ENCODE measurements at places on chromosomes 12 and 14.

DNA sequence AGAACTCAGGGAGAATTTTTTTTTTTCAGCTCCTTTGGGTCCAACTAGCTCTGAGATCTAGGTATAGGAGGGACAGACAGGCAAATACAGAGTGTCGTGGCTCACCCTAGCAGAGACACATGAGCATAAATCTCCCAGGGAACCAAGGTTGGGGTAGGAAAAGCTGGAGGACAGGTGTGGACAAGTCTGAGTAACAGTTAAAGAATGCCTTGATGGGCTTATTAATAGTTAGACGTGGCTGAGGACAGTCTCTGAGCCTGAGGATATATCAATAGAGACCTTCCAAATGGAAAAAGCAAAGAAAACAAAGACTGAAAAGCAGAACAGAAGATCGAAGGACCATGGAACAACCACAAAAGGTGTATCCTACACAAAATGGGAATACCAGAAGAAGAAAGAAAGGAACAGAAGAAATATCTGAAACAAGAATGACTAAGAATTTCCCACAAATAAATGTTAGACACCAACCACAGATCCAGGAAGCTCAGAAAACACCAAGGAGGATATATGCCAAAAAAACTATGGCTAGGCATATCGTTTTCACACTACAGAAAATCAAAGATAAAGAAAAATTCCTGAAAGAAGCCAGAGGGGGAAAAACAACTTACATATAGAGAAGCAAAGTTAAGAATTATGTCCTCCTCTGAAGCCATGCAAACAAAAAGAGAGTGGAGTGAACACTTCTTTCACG, 80.9 kb downstream of the PTPRB start:
- no peak for DNase-seq

DNA sequence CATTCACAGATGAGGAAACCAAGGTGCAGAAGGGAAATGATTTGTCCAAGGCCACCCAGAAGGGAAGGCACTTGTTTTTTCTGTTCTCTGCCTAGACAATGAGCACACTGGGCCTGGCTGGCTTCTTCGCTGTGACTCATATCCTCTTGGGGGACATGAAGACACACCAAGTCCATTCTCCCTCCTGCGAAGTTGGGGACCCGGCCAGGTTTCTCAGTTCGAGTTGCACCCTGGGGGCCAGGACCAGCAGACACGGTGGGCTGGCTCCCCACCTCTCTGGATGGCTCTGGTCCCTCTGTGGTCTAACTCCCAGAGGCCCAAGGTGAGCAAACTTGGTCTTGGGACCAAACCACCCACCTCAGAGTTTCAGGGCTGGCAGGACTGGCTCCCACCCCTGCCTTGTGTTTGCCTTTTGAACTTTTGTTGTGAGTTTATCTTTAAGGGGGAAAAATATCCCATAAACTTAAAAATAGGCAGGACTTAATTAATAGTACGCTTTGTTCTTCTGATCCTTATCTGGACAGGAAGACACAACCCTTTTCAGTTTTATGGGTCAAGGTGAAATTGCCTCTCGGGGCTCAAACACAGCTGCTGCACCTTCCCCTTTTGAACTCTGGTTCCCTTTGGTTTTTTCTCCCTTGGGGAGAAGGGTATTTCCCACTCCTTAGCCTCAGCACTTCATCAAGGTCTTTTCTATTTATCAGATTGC, 9.0 kb upstream of the MLEC start:
- no peak for DNase-seq

- peak; percentile 45 for DNase-seq
Measured at GRCh38 chr12:51424662-51425539, at the start of gene SLC4A8. TSS of gene SLC4A8 (plus strand) at chr12:51424831. CDS start at chr12:51424988, 157 bp downstream.

- DNase-seq = no peak
Measured at GRCh38 chr12:94753036-94753679, 102.8 kb upstream of the TMCC3 start.

DNA sequence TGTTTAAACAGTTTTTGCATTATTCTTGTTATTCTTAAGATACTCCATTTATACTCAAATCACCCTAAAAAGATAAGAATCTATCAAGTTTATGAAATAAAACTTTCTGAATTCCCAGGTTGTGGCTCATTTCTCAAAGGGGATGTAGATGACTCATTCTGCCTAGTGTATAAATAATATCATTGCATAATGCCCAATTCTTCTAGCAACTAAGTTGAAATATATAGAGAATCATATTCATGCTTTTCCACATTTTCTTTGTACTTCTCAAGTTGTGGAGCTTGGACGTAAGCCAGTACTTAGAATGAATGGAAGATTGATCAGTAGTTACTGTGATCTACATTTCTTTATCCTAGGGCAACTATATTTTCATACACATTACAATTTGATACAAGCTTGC, 201.1 kb downstream of the PPFIA2 start:
- peak; percentile 67 for DNase-seq

DNA sequence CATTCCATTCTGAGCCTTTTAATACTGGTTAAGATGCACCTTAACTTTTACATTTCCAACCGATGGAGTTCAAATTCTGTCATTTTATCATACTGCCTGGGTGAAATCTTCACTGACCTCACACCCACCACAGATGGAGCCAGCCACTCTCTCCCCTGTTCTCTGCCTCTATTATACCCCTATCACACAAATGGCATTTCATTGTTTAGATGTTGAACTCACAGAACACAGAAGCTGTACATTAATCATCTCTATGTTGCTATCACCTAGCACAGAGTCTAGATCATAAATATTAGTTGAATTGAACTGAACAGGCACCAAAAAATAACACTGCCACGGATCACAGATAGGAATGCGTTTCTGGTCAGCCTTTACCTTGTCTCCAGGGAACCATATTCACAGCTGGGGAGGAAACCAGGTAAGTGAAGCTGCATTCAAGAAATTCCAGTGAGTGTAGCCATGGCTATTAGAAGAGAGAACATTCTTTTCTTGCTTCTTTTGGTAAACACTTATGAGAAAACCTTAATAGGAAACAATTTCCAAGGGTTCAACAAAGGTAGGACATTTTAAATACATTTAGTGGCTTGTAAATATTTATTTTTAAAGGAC, 194.9 kb upstream of the RMST start:
- no peak for DNase-seq

- no peak for DNase-seq
Measured at GRCh38 chr12:89353188-89353822, 1.0 kb upstream of the DUSP6 start.

GRCh38 chr12:43107026-43107775, 444.8 kb downstream of the ADAMTS20 start:
- DNase-seq = no peak

DNA sequence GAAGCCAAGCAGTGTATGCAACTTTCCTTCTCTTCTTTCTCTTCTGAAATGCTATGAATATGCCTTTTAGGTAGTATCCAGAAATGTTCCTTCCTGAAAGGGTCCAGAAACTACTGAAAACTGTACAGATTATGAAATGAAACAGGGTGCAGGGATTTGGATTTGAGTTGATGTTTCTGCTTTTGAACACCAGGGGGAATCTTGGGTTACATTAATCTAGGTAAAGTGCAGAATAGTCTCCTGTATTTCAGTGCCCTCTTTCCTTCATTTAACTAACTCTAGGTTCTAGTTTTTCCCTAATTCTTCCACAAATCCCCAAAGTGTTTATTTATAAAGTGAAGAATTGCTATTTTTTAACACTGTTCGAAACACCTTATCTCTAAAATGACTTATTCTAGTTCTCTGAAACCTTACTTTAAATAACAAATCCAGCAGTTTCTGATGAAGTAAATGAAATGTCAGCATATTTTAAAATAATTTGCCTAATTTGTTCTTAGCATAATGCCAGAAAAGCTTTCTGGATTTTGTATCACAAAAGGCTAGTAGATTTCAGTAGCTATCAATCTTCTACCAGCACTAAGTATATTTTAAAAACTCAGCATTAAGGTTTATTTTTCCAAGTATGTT, 111.9 kb downstream of the LRRK2 start:
- no peak for DNase-seq

DNA sequence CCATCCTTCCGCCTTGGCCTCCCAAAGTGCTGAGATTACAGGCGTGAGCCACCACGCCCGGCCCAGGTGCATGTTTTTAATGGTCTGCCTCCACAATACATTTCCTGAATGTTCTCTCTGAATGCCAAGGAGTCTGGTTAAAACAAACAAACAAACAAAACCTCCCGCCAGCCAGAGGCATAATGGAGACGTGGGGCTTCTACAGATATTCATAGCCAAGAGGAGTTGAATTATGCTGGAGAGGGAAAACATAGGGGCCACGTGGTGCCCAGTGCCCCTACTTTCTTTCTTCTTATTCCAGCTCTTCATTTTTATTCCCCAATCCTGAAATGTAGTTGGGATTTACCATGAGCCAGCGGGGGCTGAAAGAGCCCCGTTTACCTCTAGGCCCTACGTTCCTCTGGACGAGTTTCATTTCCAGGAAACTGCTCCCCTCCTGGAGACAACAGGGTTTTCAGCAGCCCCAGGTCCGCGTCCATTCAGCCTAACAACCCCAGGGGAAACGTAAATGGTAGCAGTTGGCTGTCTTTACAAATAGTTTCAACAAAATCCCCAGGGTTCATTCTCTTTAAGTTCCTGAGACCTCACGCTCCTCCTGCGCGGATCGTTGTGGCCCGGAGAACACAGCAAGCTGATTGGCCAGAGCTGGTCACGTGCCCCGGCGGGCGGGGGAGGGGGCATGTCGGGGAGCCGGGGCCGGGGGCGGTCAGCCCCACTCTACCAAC, 108.5 kb upstream of the ESRRB start:
- no peak for DNase-seq

DNA sequence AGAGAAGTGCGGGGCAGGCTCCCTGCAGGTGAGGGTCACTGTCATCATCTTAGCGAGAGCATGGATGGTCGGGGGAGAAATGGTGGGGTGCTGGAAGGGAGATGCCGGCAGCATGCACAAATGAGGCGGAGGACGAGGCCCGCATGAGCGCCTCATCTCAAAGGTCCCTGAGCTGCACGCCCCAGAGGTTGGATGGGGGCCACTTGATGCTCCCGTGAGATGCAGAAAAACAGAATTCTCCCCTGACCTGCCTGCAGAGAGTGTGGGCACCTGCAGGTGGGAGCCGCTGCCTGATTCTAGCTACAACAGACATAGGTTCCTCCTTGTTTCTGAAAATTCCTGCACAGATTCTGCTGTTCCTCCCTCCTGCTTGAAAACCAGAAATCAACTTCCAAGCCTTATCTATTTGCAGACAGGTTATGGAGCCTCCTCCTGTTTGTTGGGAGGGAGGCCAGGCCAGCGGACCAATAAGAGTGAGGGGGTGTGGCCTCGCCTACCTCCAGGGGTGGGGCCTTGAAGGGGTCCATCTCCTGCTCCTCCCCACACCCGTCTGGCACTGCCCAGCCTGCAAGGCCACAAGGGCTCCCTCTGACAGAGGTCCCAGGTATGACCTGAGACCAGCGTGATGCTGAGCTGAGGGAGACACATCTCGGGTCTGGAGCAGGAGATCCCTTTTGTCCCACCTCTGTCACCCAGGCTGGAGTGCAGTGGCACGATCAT, 67.2 kb downstream of the KDM2B start:
- no peak for DNase-seq

GRCh38 chr12:53063708-53064612, 14.1 kb downstream of the TNS2 start:
- DNase-seq = no peak

DNA sequence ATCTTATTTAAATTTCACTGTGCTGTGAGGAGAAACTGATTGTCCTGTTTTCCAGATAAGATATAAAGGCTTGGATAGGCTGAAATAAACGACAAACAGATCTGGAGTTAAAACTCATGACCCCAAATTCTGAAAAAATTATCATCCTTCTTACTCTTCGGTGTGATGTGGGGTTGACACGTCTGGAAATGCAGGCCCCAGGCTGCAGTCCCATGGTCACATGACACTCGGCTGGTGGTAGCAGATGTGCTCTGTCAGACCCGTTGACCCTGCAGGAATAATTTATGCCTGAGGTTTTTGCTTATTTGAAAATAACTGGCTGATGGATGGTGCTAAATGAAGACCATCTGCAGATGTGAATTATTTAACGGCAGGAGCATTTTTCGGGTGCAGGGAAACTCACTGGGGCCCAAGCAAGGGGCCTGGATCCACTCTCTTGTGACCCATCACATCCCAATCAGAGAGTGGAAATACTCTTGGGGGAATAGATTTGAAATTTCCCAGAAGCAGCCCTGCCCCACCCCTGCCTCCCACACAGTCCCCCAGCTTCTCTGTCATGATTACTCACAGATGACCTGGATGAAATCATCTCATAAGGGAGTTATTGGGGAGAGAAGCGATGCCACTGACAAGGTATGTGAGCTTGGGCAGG, 47.7 kb upstream of the CMKLR1 start:
- DNase-seq = no peak

DNA sequence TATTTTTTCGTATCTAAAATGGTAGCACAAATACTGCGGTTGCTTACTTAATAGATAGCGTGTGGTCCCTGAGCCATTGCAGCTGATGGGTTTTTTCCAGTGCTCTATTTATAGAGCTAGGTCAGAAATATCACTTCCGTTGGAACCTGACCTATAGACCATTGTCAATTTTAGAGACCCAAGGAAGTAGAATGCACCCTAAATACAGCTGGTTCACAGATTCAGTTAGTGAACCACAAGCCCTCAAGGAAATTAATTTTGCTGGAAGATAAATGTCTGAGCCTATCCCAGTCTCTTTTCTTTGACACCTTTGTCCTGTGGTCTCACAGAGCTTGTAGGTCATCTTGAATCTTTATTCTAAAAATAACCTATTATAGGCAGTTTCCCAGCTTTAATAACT, 391.0 kb downstream of the ZFP36L1 start:
- DNase-seq = no peak

- DNase-seq = no peak
Measured at GRCh38 chr12:124098101-124098757, 125.2 kb downstream of the ZNF664 start.

DNA sequence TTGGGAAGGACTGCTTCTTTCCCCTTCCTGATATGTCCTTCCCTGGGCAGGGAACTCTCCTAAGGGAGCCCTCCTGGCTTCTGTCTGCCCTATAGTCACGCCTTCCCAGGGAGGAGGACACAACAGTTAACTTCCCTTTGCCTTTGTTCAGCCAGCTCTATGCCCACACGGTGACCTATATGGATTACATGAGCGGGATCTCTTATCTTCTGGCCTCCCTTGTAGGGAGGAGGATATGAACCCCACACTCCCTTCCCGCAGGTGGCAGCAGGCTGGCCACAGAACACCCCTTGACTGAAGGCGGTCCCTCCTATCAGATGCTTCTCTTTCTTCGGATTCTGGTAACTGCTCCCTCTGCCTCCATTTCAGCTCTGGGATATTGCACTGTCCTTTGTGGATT, 135.6 kb upstream of the MAX start:
- DNase-seq = no peak

DNA sequence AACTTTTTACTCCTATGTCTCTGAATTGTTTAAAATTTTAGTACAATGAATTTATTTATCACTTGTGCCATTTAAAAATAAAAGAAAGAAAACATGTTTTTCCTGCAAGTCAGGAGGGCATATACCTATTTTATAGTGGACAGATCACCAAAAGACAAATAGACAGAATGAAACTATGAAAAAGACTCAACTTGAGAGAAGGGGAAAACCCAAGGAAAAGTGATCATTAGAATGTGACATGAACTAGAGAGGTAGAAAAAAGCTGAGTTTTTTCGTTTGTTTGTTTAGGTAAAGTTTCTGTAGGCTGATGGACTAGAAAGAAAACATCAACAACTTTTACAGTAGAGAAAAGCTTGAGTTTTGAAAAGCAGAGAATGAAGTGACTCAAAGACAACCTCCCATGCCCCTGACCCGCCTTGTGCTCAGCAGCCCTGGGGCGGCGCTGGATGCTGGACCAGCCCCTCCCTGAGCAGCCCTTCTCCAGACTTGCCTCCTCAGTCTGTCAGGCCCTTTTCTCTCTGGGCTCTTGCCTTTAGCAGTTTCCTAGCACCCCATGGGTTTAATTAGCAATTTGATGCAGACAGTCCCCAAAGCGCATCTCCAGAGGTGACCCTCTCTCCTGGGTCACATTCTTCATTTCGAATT, 95.1 kb upstream of the ARID2 start:
- no peak for DNase-seq
